ENCODE measurements at places on chromosomes 12 and 14.

- no peaks in the 10 kb centered on the region for H3K27me3 ChIP-seq
- H3K27ac ChIP-seq, result peak overlapping the region; percentile 22
- no peak for DNase-seq
Observed at GRCh38 chr12:64252681-64253080, 30.6 kb upstream of the KICS2 start.

DNA sequence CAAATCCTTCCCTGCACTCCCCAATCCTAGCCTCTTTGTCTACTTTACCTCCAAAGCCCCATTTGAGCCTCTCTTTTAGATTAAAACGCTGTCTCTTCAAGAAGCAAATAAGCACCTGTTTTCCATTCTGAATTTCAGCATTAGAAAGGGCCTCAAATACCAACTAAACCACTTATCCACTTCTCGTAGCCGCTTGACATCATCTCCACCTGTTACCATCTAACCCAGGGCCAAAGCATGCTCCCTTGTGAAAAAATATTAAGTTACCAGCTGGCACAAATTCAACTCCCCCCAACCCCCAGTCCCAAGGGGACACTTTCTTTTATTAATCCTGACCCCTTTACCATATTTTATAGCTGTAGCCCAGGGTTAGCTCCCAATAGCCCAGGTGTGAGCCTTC is 43.1 kb downstream of the GPHB5 start:
- no peak for DNase-seq
- no peaks in the 10 kb centered on the region for H3K27me3 ChIP-seq
- H3K27ac ChIP-seq, result no peak overlapping the region
- H3K4me1 ChIP-seq, result peaks cover 21% of the 10 kb centered on the region

DNA sequence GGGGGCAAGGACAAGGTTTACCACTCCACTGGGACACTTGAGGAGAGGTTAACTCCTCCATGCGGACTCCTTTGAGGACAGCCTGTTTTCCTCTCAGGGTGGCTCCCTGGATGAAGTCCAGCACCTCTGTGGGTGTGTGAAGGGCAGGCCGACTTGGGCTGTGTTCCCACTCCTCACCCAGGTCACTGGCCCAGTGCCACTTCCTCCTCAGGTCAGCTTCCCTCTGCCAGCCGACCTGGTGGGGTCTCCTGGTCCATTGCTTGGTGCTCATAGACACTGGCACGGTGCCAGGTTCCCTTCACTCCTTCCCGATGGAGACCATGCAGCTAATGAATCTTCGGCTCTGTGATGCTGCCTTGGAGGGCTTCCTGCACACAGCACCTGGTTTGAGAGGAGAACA is 146.4 kb upstream of the RTL1 start:
- no peaks in the 10 kb centered on the region for H3K4me1 ChIP-seq
- H3K4me3 ChIP-seq, result no peak overlapping the region
- no peaks in the 10 kb centered on the region for H3K36me3 ChIP-seq
- DNase-seq, result no peak
- H3K27me3 ChIP-seq, result no peaks in the 10 kb centered on the region
- no peak overlapping the region for H3K27ac ChIP-seq

- H3K4me3 ChIP-seq, result peak overlapping the region; percentile 55
- H3K27ac ChIP-seq, result peak overlapping the region; percentile 79
- H3K4me1 ChIP-seq, result peaks cover 44% of the 10 kb centered on the region
- H3K36me3 ChIP-seq, result no peaks in the 10 kb centered on the region
Observed at GRCh38 chr14:92039063-92039718, 668 bp downstream of the TRIP11 start.

GRCh38 chr12:93223440-93224426 is 154.0 kb upstream of the NUDT4 start:
- H3K4me1 ChIP-seq, result peaks cover 15% of the 10 kb centered on the region
- H3K36me3 ChIP-seq, result no peaks in the 10 kb centered on the region
- H3K27ac ChIP-seq, result no peak overlapping the region
- no peak overlapping the region for H3K4me3 ChIP-seq
- H3K27me3 ChIP-seq, result no peaks in the 10 kb centered on the region
- no peak for DNase-seq

- DNase-seq, result no peak
- H3K27ac ChIP-seq, result no peak overlapping the region
- no peaks in the 10 kb centered on the region for H3K36me3 ChIP-seq
- no peak overlapping the region for H3K4me3 ChIP-seq
- no peaks in the 10 kb centered on the region for H3K27me3 ChIP-seq
- H3K4me1 ChIP-seq, result no peaks in the 10 kb centered on the region
Observed at GRCh38 chr12:14007639-14008038, 26.2 kb upstream of the GRIN2B start.

- DNase-seq, result no peak
- no peaks in the 10 kb centered on the region for H3K36me3 ChIP-seq
- H3K4me1 ChIP-seq, result peaks cover 12% of the 10 kb centered on the region
- no peak overlapping the region for H3K27ac ChIP-seq
- H3K27me3 ChIP-seq, result no peaks in the 10 kb centered on the region
Observed at GRCh38 chr12:22728987-22729386, 104.0 kb downstream of the ETNK1 start.

- H3K27ac ChIP-seq, result no peak overlapping the region
- no peaks in the 10 kb centered on the region for H3K36me3 ChIP-seq
- no peak for DNase-seq
- H3K27me3 ChIP-seq, result no peaks in the 10 kb centered on the region
Observed at GRCh38 chr12:128969480-128970055, 116.3 kb downstream of the GLT1D1 start.

DNA sequence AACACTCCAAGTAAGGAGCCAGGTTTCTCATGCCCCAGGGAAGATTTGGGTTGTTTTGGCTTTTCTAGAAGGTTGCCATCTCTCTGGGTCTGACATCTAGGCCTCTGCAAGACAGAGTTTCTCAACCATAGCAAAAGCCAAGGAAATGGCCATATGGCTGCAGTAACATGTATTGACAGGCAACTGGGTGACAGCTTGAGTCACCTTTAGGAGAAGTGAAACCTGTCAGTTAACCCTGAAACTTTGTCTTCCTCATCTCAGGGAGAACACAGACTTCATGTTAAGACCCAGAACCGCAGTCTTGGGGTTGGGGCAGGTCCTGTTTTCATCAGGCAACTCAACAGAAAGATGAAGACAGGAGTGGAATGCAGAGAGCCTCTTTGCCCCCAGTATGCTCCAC is 46.0 kb upstream of the PLBD1 start:
- no peaks in the 10 kb centered on the region for H3K27me3 ChIP-seq
- no peak overlapping the region for H3K4me3 ChIP-seq
- no peak overlapping the region for H3K27ac ChIP-seq

DNA sequence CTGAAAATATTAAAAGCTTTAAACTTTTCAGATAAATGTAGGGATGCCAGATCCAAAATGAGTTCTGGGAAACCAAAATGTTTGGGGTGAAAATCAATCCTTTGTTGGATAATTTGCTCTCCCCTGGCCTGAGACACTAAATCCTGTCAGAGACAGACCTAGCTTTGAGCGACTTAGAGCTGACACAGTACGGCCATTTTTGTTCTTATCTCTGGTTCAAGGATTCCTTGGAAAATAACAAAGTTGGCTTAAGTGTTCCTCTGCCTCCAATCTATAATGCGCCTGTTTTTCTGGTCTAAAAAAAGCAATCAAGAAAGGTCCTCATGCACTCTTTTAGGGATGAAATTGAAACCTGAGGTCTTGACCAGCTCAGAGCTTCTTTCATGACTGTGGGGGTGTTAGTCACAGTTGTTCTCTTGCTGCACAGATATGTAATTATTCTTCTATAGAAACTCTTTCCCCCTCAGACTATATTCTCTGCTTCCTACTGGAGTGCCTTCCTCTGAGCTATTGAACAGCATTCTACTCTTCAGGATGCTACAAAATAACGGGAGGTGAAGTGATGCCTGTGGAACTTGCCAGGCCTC is 52.3 kb upstream of the EGLN3 start:
- no peak for DNase-seq
- H3K4me3 ChIP-seq, result no peak overlapping the region
- H3K4me1 ChIP-seq, result no peaks in the 10 kb centered on the region
- no peak overlapping the region for H3K27ac ChIP-seq

GRCh38 chr12:30991466-30991865 is 64.9 kb downstream of the TSPAN11 start:
- H3K27ac ChIP-seq, result no peak overlapping the region
- H3K27me3 ChIP-seq, result no peaks in the 10 kb centered on the region
- no peaks in the 10 kb centered on the region for H3K4me1 ChIP-seq
- no peaks in the 10 kb centered on the region for H3K36me3 ChIP-seq

- no peaks in the 10 kb centered on the region for H3K4me1 ChIP-seq
- no peak for DNase-seq
- no peaks in the 10 kb centered on the region for H3K27me3 ChIP-seq
- H3K36me3 ChIP-seq, result no peaks in the 10 kb centered on the region
- no peak overlapping the region for H3K27ac ChIP-seq
Observed at GRCh38 chr14:47353186-47353585, 322.2 kb downstream of the MDGA2 start.

GRCh38 chr14:71554959-71555612 is 377.1 kb upstream of the RGS6 start:
- H3K27ac ChIP-seq, result no peak overlapping the region
- H3K4me3 ChIP-seq, result no peak overlapping the region
- H3K27me3 ChIP-seq, result no peaks in the 10 kb centered on the region
- no peaks in the 10 kb centered on the region for H3K4me1 ChIP-seq
- DNase-seq, result no peak

DNA sequence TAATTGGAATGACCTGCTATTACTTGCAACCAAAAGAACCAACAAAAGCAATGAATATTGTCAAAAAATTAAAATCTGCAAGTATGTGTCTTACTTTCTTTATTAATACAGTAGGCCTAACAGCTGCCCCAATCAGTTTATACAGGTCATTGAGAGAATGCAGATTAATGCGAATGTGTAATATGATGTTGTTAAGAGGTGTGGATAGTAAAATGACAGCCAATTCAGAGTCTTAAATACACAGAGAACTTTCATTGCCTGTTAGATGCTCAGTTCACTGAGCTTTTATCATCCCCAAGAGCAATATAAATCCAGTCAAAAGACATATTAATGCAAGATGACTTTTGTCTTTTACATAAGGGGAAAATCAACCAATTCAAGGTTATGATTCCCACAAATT is 58.7 kb downstream of the STXBP6 start:
- H3K36me3 ChIP-seq, result no peaks in the 10 kb centered on the region
- H3K27ac ChIP-seq, result no peak overlapping the region
- H3K4me3 ChIP-seq, result no peak overlapping the region
- DNase-seq, result no peak

- no peak for DNase-seq
- H3K27ac ChIP-seq, result no peak overlapping the region
- H3K4me3 ChIP-seq, result no peak overlapping the region
Observed at GRCh38 chr12:33795536-33795935, 226.8 kb upstream of the ALG10 start.

DNA sequence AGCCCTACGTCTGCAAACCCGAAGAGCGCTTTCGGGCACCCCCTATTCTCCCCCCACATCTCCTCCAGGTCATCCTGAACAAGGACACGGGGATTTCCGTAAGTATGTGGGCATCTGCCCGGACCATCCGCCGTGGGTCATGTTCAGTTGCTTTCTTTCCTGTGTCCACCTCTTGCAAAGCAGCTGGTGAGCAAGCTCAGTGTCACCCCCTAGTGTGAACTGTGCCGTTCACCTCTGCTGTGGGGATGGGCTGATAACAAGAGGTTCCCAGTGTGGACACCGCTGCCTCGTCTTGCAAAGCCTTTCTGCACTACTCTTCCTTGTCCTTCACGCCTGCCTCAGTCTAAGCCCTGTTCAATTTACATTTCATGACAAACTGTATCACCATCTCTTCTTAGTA is 8.6 kb downstream of the PRKAB1 start:
- no peaks in the 10 kb centered on the region for H3K27me3 ChIP-seq
- no peak overlapping the region for H3K4me3 ChIP-seq
- no peaks in the 10 kb centered on the region for H3K4me1 ChIP-seq
- no peak overlapping the region for H3K27ac ChIP-seq
- no peak for DNase-seq

DNA sequence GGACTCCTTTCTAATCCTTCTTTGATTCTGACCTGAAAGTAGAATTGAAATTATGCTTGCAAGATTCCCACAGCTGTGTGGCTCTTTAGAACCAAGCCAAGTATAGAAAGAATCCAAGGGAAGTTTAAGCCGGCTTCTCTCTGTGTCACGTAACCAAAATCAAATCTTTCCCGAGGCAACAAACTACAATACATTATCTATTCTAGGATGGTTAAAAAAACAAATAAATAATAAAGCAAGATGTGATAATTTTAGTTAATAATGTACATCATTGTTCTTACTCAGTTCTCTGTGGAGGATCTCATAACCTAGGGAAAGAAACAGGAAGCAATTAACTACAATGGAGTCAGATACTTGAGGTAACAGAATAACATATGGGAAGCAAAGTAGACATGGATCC is 78.1 kb upstream of the ST8SIA1 start:
- H3K4me3 ChIP-seq, result no peak overlapping the region
- peaks cover 23% of the 10 kb centered on the region for H3K4me1 ChIP-seq

DNA sequence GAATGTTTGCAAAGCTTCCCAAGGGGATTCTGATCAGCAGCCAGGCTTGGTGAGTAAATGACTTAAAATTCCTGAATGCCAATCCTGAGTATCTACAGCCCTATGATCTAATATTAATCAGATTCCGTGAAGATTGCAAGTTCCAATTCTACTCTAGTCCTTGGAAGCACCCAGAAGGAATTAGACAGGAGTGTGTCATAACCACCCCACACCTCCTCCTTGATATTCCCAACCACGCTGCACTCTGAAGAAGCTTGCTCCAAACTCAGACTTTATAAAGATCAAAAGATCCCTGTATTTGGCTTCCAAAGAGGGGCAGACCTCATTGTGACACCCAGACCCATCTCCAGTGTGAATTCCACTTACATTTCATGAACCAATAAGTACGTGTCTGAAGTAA is 306.0 kb downstream of the BCL11B start:
- no peak overlapping the region for H3K27ac ChIP-seq
- H3K27me3 ChIP-seq, result no peaks in the 10 kb centered on the region
- H3K4me3 ChIP-seq, result no peak overlapping the region
- no peaks in the 10 kb centered on the region for H3K4me1 ChIP-seq
- H3K36me3 ChIP-seq, result no peaks in the 10 kb centered on the region
- no peak for DNase-seq

GRCh38 chr12:66087365-66087943 is 43.1 kb downstream of the LLPH start:
- DNase-seq, result no peak
- H3K36me3 ChIP-seq, result no peaks in the 10 kb centered on the region
- H3K27ac ChIP-seq, result no peak overlapping the region
- no peaks in the 10 kb centered on the region for H3K4me1 ChIP-seq
- no peak overlapping the region for H3K4me3 ChIP-seq
- H3K27me3 ChIP-seq, result no peaks in the 10 kb centered on the region

GRCh38 chr12:66065150-66065549 is 65.4 kb downstream of the LLPH start:
- DNase-seq, result no peak
- H3K4me1 ChIP-seq, result no peaks in the 10 kb centered on the region
- H3K27ac ChIP-seq, result no peak overlapping the region
- no peak overlapping the region for H3K4me3 ChIP-seq

Measured in vagina (tissue), 2 donors.